ENCODE measurements at places on chromosomes 12 and 14.

DNA sequence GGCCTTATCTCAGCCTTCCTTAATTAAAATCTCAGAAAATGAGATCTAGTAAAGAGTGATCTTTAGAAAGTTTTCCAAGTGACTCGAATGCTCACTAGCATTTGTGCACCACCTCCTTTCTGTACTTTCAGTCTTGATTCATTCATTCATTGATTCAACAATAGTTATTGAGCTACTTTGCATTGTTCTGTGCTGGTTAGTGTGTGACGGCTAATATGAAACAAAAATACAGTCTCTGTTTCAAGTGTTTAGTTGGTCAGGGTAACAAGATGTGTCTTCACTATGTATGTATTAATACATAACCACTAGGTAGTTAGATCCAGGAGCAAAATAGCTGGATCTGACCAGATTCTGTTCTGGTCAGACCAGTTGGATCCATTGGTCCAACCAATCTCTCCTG is 100.9 kb downstream of the FAR2 start:
- DNase-seq, result no peak

GRCh38 chr12:19388131-19388549 is 51.2 kb upstream of the AEBP2 start:
- no peak for DNase-seq

DNA sequence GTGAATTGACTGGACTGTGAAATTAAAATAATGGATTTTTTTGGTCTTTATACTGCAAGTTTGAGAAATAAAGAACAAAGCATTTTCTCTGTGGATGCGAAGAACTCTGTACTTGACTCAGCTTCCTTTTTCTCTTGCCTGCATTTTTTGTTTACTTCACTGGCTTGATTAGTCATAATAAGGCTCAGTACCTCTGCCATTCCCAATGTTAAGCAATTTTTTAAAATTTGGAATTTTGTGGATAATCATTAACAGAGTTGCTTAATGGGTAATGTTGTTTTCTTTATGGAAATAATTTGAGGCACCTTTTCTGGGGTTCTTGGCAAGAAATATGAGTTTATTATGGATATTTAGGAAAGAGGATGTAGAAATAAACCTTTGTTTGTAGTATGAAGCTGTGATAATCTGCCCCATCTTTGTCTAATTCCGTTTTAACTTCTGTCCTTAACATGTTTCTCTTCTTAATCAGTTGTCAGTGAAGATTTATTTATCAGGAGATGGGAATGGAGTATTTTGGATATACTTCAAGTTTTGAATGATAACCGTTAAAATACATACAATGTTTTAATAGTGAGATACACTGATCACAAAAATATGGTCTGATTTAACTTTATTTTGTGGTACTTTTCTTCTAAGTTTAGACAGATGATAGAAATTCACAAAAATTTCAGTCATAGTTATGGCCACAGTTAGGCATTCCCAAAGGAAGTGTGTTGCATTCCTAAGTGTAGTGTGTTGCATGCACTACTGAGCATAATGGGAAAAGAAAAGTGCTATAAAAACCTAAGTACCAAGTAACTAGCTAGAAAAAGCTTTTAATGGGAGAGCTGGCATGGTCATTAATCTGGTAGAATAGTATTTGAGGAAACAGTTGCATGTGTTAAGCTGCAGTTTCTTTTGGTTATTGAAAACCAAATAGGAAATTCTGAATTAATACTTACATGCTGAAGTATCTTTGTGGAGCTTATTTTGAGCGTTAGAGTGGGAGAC is 27.7 kb downstream of the WNK1 start:
- no peak for DNase-seq

DNA sequence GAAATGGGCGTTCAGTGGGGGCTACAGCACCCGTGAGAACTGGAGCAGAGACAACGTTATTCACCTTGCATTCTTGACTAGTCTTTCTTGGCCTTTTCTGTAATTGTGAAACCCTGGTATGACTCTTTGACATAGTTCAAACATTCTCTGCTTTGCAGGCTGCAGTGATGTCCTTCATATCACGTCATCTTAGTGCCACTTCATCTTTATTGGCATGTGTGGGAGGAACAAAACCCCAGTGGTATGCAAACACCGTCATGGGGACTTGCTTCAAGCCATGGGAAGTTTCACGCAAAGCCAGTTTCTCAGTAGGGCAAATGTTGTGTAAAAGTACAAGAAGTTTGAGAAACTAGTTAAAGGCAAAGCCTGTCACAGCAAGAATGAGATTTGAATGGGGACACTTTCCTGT is 20.2 kb upstream of the DUSP16 start:
- peak; percentile 73 for DNase-seq

GRCh38 chr14:47526591-47527244 is 148.7 kb downstream of the MDGA2 start:
- no peak for DNase-seq

DNA sequence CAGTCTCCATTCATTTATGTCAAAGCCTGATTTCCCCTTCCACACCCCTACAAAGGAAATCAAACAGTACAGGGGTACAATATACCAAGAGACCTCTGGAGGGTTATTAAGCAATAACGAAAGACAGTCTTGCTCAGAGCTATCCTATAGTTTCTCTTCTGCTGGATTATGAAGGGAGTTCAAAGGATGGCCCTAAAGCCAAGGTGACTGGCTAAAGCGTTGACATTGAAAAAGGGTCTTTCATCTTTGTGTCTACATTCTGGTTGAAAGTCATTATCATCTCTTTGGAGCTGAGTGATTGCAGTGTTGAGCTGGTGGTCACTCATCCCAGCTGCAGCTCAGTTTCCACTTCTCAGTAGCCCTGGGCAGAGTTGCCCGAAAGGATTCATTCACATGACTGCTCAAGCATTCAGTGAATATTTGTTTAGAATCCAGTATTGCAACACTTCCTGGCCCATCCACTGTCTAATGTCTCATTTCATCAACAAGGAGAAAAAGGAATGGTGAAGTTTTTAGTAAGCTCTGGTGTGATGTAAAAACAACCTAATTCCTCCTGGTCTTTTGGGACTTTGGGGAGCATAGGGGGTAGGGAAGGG is 19.2 kb upstream of the TBX5 start:
- no peak for DNase-seq

DNA sequence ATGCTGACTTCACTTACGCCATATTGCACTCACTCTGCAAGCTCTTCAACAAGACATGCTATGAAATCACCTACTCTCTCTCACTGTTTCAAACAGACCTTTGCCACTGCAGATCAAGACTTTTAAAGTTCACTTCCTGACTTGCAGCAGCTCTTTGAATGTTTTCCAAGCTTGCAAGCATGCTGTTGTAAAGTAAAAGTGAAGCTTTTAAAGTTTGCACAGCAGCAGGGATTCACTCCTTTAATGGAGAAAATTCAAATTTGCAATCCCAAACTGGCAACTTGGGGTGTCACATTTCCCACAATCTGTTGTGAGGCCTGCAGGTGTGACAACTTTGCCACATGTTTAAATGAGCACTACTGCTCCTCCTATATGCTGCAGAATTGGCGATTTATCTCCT is 270.9 kb downstream of the ALX1 start:
- DNase-seq, result no peak

DNA sequence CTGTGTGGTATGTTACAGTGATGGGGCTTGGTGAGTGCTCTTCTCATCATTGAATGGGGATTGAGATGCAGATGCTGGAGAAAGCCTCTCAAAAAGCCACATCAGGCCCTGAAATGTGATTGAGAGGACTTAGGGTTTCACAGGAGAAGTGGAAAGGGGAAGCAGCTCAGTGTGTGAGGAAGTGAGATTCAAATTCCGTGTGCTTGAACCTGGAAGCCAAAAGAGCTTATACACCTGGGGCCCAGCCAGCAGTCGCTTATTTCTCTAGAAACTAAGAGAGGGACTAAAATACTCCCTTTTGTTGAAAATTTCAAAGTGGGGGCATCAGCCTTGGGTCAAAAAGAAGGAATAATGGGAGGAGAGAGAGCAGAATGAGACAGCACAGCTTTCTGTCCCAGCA is 39.1 kb upstream of the GZMB start:
- DNase-seq, result no peak

DNA sequence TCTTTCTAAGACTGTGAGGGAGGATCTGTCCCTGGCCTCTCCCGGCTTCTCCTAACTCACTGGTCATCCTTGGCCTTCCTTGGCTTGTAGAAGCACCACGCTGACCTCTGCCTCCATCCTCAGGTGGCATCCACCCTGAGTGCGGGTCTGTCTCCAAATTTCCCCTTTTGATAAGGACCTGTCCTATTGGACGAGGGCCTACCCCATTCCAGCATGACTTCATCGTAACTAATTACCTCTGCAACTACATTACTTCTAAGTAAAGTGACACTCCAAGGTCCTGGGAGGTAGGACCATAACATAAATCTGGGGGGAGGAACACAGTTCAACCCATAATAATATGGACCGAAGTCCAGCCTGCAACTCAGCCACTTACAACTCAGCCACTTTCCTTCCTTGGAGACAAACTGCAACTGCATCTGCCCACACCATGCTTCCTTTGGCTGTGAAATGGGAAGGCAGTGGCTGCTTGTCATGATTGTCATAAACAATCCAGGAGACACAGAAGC is 229.6 kb upstream of the DIO3 start:
- DNase-seq, result no peak

GRCh38 chr14:61698206-61698980 is 3.1 kb downstream of the HIF1A start:
- no peak for DNase-seq

- DNase-seq, result no peak
Measured at GRCh38 chr12:2212537-2212936, 159.8 kb downstream of the CACNA1C start.

- DNase-seq, result no peak
Measured at GRCh38 chr14:95998656-95999055, 40.5 kb upstream of the C14orf132 start.

All from stimulated activated CD4-positive, alpha-beta T cell treated with anti-CD3 and anti-CD28 coated beads, Interleukin-15, amount 100 ng/mL, for 24 hours (primary cell).